ENCODE measurements at places on chromosomes 11 and 22.
A peak's percentile ranks its signal among the peaks of the same experiment; 100 is the strongest.

DNA sequence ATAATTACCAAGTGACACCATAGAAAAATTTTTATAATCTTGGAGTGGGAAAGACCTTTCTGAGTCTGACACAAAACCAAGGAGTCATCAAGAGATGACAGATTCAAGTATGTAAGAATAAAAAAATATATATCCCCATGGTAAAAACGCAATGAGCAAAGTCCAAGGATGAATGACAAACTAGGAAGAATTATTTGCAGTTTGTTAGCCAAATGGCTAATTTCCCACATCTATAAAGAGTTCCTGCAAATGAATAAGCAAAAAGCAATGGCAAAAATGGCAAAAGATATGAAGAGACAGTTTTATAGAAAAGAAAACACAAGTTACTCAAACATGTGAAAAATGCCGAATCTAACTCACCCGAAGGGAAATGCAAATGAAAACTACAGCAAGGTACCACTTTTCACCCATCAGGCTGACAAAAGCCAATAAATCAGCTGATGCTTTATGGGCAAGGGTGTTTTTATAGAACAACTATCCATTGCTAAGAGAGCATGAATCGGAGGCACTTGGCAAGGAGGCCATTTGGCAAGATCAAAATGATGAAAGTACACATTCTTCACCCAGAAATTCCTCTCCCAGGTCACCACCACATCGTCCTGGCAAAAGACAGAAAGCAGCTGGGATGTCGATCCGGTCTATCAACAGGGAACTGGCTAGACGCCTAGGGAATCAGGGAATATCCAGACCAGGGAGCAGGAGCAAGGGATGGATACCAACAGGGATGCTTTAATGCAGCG lies 21.1 kb upstream of the KLHL35 start:
- H3K27ac ChIP-seq: no peak overlapping the region
- DNase-seq: no peak
- H3K4me1 ChIP-seq: no peaks in the 10 kb centered on the region
- no peaks in the 10 kb centered on the region for H3K27me3 ChIP-seq

DNA sequence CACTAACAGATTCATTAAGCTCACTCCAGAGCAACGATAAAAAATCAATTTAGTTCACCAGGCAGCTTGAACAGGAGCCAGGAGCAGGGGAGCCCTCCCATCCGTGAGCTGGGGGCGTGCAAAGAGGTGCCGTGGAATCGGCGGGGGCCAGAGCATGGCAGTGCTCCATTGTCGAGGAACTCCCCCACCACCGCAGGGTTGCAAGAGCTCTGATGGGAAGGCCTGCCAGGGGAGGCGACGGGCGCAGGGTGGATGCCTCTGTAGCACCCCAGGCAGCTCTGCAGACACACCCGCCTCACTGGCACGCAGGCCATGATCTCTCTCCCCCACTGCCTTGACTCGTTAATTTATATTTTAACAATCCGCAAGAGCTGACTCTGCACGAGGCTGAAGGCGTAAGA lies 433.2 kb downstream of the MIAT start:
- no peaks in the 10 kb centered on the region for H3K36me3 ChIP-seq
- no peak overlapping the region for H3K27ac ChIP-seq
- H3K4me1 ChIP-seq: no peaks in the 10 kb centered on the region
- H3K4me3 ChIP-seq: no peak overlapping the region
- H3K27me3 ChIP-seq: no peaks in the 10 kb centered on the region

DNA sequence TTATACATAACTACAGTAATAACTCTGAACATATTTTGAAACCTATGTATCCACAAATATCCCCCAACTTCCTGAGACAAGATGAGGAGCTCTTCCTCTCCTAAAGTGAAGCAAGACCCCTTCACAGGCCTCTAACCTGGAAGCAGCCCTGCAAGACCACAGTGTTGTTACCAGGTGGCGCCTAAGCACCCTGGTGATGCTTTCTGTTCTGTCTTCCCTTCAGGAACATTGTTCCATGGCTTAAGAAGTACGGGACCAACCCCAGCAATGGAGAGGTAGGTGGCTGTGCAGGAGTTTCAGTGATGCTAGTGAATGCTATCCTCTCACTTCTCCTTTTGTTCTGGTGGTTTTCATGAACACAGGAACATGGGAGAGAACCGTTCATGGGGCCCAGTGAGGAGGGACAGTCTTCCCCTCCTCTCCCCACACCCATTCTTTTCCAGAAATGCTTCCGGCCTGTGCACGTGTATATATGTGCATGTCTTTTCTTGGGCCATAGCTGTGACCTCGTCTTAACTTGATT lies 6.4 kb downstream of the PPIL2 start:
- H3K4me3 ChIP-seq: no peak overlapping the region
- no peak overlapping the region for H3K27ac ChIP-seq
- no peaks in the 10 kb centered on the region for H3K4me1 ChIP-seq

DNA sequence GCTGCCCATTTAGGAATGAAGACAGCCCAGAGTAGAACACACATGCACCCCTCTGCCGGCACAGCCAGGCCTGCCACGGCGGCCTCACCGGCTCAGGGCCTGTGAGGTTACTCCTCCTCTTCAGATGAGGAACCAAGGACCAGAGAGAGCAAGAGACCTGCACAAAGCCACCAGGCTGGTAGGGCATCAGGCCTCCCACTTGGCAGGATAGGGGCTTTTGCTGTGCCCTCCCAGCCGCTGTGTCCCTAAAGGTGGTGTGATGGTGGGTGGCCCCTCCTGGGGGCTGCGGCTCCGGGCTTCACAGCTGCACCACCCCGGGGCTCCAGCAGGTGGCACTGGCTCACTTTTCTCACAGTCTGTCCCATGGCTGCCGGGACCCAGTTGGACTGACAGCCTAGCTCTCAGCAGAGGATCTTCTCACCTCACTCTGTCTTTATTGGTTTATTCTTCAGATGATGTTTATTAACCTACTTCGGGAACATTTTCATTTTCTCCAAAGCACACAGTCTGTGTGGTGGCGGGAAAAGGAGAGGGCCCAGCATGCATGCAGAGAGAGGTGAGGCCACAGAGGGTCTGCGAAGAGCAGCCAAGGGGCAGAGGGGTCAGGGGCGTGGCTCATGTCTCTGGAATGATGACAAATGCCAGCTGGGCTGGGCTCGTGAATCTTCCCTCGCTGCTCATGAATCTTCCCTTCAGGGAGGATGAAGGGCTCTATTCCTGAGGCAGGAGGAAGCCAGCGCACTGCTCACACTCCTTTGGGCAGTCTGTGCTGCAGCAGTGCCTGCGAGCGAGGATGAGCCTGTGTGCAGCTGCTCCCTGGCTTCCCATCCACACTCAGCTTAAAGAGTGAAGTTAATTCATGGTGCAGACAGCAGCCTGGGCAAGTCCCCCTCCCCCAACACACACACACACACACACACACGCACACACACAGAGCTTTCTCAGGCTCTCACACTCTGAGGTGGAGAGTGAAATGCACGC lies 101.1 kb upstream of the PITPNB start:
- H3K27me3 ChIP-seq: no peaks in the 10 kb centered on the region
- H3K27ac ChIP-seq: no peak overlapping the region
- DNase-seq: peak; percentile 8
- H3K36me3 ChIP-seq: no peaks in the 10 kb centered on the region
- H3K4me1 ChIP-seq: no peaks in the 10 kb centered on the region

All from effector memory CD4-positive, alpha-beta T cell (primary cell).